ENCODE measurements at places on chromosomes 3 and 15. TPM values are rescaled to one million over a fixed set of nuclear protein-coding genes. Genes with fewer than 3 reads are reported as not detected.

TMEM158 gene
- total RNA-seq = 8.8 TPM

NANOGP8 gene
- not detected for total RNA-seq

MYRIP gene
- not detected for total RNA-seq

GOLGA8K gene
- not detected for total RNA-seq

CA12 gene
- 113 TPM for total RNA-seq

PSTPIP1 gene
- total RNA-seq = 0.42 TPM

CFAP92 gene
- total RNA-seq = 0.19 TPM

KNG1 gene
- not detected for total RNA-seq

STRA6 gene
- 0.79 TPM for total RNA-seq

Measured in airway epithelial cell (primary cell).